ENCODE measurements at places on chromosomes 12 and 14.
A peak's percentile ranks its signal among the peaks of the same experiment; 100 is the strongest.

DNA sequence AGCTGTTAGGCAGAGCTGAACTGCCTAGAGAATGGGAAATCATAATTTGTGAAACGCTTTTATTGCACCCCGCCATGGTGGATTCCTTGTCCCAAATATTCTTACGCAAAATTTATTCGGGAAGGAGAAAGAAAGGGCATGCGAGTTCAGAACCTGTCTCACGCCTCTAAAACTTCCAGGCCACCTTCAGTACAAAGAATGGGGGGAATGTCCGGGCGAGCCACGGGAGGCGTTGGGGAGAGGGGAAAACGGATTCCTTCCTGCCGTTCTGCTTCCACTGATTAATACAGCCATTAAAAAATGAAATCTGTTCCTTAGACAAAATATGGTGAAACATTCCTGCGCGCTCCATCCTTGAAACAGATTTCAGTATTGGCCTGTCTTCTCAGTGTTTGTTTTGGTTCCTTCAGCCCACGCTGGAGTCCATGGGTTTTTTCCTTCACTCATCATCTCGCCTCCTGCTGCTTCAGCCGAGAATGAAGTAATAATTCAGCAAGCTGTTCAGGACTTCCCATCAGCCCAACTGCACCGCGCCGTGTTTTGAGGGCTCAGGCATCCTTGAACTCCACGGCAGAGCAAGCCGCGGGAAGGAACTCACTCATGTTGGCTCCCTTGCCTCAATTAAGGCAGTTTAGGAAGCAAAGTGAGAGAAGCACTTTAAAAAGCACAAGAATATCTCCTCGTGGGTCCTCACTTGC lies 47.7 kb upstream of the CDKN3 start:
- DNase-seq, result no peak

DNA sequence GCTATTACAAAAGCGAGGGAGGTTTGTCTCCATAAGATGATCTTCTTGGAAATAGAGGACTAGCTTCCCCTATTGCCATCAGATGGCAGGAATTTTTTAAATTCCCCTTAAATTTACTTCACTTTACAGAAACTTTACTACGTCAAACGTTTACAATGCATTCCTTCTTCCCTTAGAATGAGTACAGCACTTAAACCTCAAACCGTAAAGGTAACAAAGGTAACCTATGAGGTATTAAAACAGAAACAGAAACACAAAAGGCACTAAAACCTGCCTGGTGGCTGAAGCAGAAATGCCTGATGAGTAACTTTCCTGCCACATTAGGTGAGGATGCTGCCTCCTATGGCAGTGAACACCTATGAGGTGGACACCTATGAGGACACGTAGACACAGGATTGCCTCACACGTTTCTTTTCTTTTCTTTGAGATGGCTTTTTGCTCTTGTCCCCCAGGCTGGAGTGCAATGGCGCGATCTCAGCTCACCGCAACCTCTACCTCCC lies 25.0 kb downstream of the DIO2 start:
- no peak for DNase-seq

GRCh38 chr12:53295070-53295890 lies at the start of gene PFDN5:
Gene PFDN5, plus strand, starts transcription at chr12:53295542. Its CDS starts 26 bp downstream, at chr12:53295568.
- DNase-seq, result peak; percentile 79

GRCh38 chr14:60839657-60840056 lies 105.1 kb downstream of the MNAT1 start:
- DNase-seq, result no peak

- DNase-seq, result no peak
These were observed 59.7 kb downstream of the PLXNC1 start for GRCh38 chr12:94207849-94208621.

DNA sequence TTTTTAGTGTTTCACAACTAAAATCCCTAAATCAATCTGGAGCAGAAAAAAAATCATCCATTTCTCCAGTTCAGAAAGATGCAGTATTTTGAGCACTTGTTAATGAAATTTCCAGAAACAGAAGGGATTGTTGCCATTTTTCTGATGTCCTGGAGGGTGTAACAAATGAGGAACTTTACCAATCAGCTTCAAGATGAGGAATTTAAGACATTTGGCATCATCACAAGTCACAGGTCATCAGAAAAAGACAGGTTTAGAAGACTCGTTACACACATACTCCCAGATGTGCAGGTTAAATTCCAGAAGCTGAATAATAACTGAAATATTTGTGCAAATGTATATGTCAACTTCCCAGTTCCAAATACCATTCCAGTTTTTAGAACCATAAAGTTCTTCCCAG lies 482 bp upstream of the PSMC1 start:
- DNase-seq, result no peak

- DNase-seq, result no peak
These were observed 50.0 kb upstream of the STON2 start for GRCh38 chr14:81450100-81450531.

- DNase-seq, result no peak
These were observed 208.0 kb downstream of the SPTSSA start for GRCh38 chr14:34254031-34254430.

DNA sequence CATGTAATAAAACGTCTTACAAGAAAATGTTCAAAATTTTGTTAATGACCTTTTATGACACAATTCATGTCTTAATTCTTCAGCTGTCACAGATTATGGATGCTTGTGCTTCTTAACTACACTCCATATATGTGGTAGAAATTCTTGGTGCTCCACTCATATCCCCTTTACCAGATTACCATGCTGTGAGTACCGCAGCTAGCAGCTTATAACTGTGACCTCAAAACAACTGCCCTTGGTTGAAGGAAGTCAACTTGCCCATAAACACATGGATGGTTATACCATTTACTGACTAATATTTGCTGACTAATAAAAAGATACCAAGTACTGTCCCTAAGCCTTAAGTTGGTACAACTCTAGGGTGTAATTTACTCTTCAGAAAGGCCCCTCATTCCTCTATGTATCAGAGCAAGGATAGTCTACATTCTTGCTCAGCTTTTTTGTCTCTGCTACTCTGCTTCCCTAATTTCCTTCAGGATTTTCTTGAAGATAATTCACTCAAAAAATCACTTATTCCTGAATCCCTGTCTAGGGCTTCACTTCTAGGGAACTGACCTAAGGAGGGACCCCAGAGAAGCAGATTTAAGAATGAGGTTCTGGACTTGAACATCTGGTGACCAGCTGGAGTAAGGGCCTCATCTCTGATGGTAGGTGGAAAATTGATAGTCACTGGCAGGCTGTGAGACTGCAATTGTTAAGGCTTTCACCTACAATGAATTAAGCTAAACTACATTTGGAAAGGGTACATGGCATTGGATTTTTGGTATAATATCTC lies 152.3 kb downstream of the SLC6A15 start:
- no peak for DNase-seq

DNA sequence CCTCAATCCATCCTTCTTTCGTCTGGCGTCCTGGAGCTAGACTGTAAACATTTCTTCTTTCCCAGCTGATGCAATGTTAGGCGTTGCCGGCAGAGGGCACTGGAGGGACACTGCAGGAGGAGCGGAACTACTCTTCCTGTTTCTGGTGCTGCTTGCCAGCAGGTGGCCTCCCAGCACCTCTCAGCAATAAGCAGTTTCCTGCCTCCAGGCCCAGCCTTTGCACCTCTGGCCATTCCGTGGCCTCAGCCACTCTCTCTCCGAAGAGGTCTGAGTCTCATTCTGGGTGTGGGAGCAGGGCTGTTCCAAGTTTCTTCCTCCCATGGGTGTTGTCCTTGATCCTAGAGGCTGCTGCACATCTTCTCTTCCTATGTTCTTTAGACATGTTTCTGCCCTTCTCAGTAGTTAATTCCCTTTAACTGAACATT lies 7.5 kb upstream of the ASPG start:
- DNase-seq, result peak; percentile 73

DNA sequence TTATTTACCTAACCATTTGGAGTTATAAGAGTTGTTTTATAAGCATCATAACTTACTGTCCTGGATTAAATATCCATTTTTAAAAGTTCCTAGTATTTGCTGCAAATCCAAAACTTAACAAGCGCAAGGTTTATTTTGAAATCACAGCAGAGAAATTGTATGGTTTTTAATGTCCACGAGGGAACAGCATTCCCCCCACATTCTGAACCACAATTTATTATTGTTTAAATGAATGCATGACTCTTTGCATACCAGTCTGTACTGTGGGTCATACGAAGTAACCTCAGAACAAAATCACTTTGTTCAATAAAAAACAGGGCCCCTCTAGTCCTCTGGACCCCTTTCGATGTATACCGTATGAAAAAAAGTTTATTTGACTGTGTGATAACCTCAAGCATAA lies 75.9 kb downstream of the DACT1 start:
- DNase-seq, result no peak

GRCh38 chr12:132388379-132389015 lies 59.1 kb upstream of the GALNT9 start:
- no peak for DNase-seq

DNA sequence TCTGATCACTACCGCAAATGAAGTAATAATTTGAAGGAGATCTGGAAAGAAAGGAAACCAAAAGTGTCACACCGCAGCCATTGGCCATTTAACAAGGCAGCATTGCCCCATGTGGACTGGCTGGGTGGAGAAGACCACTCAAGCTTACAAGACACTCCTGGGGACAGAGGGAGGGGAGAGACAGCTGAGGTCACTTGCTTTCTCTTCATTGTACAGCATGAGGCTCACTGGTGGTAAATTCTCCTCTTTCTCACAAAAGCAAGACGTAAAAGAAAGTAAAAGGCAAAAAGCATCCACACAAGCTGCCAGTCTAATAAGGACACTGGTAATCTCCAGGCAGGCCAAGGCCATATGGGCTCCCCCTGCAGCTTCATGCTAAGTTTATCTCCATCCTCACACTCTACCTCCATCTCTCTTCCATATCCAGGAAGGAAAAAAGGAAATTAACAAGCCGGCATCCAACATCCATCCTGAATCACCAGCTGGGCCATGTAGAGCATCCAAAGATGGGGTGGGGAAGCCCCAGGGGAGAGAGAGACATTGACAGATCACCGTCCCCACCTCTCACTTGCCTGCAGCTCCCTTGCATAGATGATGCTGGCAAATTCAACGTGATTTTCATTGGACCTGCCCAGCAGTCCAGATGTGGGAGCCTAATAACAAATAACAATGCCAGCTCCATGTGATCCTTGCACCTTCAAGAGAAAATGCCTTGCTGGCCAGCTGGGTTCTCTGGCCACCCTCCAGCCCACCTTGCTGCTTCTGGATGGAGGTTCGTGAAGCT lies 100.6 kb downstream of the DPF3 start:
- no peak for DNase-seq

- no peak for DNase-seq
These were observed 3.3 kb downstream of the IL26 start for GRCh38 chr12:68222326-68222725.

GRCh38 chr12:98067795-98068194 lies 447.6 kb upstream of the TMPO start:
- DNase-seq, result no peak

GRCh38 chr14:29035134-29035533 lies 268.5 kb downstream of the FOXG1 start:
- DNase-seq, result no peak

GRCh38 chr12:7136676-7137075 lies 6.5 kb downstream of the CLSTN3 start:
- no peak for DNase-seq

DNA sequence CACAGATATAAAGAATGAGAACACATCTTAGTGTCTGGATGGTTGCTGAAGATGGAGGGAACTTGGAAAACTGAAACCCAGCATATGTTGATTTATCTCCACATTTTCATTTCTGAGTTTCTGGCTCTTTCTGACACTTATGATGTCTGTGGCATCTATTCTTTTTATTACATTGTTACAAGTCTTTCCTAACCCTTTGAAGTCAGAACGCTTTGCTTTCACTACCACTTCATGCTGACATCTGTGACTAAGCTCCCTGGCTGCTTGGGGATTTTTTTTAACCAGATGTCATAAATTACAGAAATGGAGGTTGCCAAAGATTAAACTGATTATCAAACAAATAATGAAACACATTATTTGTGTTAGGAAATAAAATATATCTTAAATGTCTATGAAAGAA lies 188.7 kb downstream of the KITLG start:
- DNase-seq, result no peak

- DNase-seq, result no peak
These were observed 2.3 kb downstream of the PTMS start for GRCh38 chr12:6768437-6768914.

GRCh38 chr12:79001404-79001803 lies 136.8 kb downstream of the SYT1 start:
- no peak for DNase-seq

DNA sequence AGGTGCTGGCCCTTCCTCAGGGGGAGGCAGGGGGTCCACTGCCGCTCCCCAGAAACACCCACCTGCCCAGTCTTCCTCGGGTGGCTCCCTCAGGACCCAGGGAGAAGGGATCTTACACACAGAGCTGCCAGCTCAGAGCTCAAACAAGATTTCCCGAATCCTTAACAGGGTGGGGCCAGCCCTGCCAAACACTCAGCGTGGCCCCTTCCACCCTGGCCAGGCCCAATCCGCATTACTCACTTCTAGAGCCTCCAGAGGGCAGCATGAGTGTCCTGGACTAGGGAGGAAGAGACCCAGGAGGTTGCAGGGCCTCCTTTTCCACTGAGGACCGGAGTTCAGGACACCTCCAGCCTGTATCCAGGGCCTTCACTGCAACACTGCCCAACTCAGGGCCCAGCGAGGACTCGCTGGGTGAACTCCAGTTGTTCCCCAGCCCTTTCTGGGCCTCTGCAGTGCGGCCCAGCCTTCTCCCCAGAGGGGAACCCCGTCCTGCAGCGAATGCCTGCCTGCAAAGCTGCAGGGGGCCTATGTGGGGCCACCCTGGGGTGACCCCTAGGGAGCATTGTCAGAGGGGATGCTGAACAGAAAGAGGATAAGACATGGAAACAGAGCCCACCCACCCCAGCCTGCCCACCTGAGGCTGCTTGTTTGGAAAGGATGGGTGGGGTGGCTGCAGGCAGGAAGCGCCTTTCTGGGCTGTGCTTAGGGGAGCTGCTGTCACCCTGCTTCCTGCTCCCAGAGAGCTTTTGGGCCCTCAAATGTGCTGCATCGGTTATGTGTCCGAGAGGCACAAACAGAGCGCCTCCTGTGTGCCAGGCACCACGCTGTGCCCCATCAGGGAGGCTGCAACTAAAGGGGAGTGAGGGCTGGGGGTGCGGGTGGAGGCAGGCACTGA lies 43.8 kb downstream of the CCNK start:
- no peak for DNase-seq

DNA sequence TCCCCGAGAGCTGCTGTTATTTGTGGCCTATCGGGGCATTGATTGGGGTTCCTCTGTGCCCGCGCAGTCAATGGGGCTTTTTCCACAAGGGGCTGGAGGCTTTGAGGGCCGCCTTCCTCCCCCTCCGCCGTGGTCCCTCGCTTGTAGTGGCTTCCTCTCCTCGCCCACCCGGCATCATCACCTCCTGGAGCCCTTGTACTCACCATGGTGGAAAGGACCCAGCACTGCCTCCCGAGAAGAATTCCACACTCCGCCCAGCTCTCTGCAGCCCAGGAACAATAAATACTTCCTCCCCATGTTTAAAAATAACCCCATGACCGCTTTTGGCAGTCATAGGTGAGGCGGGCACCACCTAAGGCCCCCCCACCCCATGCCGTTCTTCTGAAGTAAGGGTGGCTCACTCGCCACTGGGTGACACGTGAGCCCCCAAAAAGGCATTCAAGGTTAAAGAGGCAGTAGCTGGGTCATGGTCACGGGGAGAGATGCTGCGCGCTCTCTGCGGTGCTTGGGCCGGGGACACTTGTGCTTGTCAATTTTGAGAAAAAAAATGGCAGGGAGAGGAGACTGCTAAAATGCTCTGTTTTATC lies at the start of gene MYL2:
TSS of gene MYL2 (minus strand) at position 256 of the 587 bp plus-strand sequence. CDS start at position 206, 50 bp downstream.
- no peak for DNase-seq

GRCh38 chr12:43453761-43454160 lies 98.2 kb downstream of the ADAMTS20 start:
- no peak for DNase-seq

GRCh38 chr12:19121449-19122018 lies 8.0 kb upstream of the PLEKHA5 start:
- DNase-seq, result no peak
